ENCODE measurements at places on chromosomes 2 and 18. TPM values are rescaled to one million over a fixed set of nuclear protein-coding genes. Genes with fewer than 3 reads are reported as not detected.

Gene CDK15
- total RNA-seq = not detected

Gene BBS5
- 0.35 TPM for total RNA-seq

Gene CYBRD1
- total RNA-seq = 8.2 TPM

Gene CD226
- total RNA-seq = not detected

GRCh38 chr2:9261231-9261883, 54.7 kb downstream of the ASAP2 start:
- DNase-seq = no peak

DNA sequence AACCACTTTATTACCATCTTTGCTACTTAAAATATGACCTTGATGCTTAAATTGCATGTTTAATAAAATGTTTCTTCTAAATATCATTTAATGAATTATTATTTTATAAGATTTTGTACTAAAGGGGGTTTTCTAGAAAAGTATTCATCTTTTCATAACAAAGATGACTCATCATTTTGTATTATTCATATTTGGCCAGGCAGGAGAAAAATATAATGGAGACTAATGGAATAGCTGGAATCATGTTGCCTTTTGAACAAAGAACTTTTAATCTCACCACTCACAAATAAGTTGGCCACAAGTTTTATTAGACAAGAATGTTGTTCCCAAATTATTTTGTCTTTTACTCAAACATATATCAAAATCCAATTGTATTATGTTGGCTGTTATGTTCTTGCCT, 882.4 kb downstream of the DSC3 start:
- DNase-seq = no peak

DNA sequence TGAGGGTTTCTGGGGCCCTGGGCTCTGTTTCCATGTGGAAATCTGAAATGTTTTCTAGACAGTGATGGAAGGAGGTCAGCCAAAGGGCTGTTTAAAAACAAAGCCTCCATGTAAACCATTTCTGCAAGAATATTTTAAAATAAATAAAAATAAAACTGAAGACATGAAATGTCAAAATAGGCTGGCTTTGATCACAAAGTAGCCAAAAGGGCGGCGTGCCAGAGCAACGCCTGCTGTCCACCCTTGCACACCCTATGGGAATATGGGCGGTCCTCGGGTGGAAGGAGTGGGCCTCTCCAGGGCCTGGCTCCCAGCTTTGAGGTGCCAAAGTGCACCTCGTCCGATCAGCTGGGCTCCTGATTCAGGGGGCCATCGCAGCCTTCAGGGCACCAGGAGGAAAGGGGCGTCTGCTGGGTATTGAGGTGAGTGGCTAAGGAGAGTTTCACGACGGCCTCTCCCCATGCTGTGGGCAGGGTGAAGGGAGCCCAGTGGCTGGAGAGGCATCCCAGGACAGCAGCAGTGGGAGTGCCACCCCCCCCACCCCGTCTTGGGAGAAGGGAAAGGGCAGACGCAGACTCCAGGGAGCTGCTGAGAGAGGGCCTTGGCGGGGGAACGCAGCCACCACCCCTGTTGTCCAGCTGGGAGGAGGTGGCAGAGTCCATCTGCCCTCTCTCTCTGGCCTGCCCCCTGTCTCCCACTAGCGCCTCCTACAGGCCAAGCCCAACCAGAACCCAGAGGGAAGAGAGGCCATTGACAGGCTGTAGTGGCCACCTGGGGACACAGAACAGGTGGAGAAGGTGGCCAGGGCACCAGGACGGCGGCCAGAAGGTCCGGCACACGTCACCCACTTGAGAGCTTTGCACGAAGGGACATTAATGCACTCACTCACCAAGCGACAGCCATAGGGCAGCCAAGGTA, 5.7 kb upstream of the ERFE start:
- DNase-seq = peak; percentile 27

Measured in GM23338 (cell line).